ENCODE measurements at places on chromosomes 6 and 20.

GRCh38 chr6:111759331-111759835 is 113.9 kb downstream of the FYN start:
- ATAC-seq: peak; percentile 22

DNA sequence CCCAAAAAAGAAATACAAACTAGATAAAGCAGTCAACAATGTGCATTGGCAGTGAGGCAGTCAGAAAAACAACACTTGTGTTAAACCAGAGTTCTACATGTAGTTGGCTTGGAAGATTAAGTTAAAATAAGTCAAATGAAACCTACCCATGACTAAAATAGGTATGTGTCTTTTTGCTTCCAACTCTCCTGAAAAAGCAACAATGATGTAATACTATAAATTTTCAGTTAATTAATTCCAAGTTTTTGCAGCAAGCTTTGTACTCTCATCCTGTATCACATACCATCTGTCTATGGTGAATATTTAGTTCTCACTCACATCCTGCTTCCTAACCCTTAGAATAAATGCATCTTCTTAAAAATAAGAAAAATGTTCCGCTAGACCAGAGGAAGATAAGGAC is 261.5 kb downstream of the KIF16B start:
- ATAC-seq: no peak

DNA sequence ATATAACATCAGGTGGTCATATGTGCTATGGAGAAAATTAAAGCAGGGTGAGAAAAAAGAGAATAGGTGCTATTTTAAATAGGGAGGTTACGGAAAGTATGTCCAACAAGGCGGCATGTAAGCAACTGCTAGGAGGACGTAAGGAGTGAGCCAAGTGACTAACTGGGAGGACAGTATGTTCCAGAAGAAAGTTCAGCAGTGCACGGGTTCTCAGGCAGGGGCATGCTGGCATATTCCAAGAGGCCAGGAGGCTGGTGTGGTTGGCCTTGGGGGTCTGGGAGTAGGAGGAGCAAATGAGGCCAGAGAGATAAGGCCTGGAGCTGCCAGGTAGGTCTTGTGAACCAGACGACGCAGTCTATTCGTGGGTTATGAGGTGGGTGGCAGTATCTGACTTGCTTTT is 112.4 kb downstream of the ARMC2 start:
- ATAC-seq: no peak

DNA sequence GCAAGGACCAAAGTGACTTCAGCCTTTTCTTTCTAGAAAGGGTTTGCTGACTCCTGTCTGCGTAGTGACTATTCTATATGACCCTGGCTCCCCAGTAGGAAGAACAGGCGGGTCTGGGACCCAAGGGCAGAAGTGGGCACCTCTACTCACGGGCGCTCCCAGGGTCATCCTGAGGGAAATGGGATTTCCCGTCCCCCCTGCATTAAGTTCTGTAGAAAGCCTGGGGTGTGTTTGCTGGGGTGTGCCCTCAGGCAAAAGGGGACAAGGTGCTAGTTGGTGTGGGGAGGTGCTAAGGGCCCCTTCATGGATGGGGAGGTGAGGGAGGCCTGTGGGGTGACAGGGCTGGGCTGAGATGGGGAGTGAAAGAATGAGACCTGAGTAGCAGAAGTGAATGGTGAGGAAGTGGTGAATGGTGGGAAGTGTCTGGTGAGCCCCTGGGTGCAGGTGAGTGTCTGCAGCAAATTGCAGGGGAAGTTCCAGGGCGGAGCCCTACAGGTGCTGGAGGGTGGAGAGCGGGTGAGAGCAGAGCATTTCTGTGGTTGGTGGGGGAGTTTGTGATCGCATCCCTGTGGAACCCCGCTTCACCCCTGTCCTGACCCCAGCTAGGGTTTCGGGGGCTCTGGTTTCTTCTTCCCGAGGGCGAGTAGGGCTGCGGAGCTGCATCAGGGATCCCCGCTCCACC is 21.1 kb downstream of the RAET1L start:
- ATAC-seq: no peak

- ATAC-seq: no peak
These were observed 55.0 kb downstream of the KIF13A start for GRCh38 chr6:17932330-17932852.

DNA sequence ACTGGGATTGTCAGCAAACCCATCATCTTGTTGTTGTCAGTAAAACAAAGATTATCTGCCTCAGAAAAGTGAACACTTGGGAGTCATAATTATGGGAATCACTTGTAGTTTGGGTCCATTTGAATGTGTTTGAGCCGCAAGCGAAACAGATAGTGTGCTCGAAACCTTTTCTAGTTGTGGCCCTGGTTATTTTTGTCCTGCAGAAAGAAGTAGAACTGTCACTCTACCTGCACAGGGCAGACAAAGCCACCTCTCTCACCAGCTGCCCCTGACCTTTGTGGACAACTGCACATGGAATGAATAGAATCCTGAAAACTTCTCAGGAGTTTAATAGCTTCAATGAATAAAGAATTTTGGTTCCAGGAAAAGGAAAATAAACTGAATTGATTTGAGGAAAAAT is 156.1 kb upstream of the CHD6 start:
- ATAC-seq: no peak

DNA sequence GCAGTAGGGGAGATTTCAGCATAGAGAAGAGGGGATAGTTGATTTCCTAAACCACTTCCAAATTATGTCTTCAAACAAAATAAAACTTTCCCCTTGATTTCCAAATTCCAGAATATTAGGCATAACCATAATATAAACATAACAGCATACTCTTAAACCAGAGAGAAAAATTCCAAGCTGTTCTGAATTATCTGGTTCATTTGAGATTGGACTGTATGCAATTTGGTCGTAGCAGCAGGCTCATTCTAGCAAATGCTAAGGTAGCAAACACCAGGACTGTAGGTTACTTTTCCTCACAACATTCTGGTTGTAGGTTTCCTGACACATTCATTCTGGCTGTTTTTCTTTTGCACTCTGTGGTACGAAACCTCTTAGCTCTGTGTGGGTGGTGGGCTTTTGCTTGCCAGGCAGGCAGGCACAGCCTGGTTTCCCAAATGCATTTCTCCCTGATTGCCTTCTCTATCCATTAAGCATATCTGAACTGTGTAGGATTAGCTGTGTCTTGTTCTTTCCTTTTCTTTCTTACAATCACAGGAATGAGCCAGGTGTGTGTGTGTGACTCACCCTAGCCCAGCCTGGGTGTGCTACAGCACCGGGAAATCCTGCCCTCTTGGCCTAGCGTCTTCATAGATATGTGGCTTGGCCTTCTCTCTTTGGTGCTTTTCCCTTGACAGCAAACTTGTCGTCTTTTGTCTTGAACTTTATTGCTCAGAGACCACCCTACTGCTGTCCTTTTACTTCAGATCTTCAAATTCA is 77.1 kb downstream of the JARID2 start:
- ATAC-seq: peak; percentile 33

- ATAC-seq: no peak
These were observed 2.8 kb upstream of the MAPK13 start for GRCh38 chr6:36127462-36128016.

DNA sequence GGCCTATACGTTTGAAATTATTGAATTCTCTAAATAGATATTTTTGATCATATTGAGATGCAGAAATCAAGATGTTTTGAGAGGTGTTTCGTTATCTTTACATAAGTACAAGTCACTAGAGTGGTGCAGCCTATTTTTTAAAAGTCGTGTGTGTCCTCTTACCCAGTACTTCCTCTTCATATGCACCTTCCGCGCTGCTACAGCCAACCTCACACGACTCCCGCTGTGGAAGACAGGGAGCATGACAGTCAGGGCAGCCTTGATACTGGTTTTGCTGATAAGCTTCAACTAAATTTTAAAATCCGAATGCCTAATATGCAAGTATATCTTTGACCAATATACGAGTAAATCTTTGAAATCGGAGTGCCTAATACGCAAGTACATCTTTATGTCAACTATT is 16.3 kb downstream of the ROS1 start:
- ATAC-seq: no peak

DNA sequence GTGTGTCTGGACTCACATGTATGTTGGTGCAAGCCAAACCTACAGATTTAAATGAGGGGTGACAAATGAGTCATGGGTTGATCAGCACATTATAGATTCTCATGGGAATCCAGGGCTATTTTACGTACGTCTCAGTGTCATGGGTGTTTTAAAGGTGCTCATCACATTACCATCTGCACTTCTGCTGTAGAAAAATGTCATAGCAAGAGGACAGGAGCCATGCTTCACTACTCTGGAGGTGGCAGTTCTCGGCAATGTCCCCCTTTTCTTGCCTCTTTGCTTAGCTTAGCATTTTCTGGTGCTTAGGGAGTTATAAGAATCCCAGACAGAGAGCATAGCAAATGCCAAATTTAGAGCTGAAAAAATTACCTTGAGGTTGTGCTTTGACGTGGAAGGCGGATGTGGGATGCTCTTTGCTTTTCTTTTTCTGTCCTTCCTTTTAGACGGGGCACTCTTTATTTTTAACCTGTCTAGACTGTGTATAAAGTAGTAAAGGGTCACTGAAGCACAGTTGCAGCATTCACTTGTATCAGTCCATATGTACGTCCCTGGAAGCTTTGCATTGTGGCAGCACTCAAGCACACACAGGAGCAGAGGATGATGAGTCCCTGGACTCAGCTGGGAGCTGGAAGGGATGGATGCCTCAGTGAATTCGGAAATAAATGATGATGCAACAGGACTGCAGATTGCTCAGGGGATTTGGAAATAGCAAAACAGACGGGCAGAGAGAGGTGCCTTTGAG is 139.7 kb downstream of the SYNDIG1 start:
- ATAC-seq: no peak

GRCh38 chr6:46893648-46894047 is 28.1 kb downstream of the ADGRF5 start:
- ATAC-seq: no peak

- no peak for ATAC-seq
These were observed 336.4 kb upstream of the SOX4 start for GRCh38 chr6:21257125-21257524.

DNA sequence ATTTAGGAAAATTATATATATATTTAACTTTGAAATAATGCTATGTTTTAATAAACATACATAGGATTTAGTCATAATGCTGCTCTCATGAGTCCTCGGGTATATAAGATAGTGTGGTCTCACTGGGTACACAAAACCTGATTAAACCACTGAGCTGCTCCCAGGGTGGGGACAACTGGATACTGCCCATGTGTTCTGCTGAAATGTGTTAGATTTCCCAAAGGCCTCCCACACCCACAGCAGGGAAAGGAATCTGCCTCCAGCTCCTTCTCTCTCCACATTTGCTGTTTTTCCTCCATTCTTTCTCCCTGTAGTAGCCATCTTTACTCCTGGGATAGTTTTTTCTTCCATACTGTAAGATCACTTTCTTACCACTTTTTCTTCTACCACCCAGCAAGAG is 69.2 kb upstream of the TRAF3IP2 start:
- ATAC-seq: no peak

DNA sequence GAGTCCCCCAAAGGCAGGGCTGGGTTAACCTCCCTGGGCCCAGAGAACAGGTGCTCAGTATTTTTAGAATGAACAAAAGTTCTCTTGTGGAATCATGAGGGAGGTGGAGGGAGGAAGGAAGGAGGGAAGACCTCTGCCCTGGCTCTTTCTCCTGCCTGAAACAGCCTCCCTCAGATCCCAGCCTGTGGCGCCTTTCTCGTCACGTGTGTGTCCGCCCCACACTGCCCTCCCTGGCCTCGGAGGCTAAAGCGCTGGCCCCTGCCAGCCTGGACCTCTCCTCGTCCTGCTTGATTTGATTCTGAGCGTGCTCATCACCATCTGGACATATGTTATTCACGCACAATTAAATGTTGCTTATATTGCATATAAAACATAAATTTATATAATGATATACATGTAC is 40.9 kb downstream of the PHACTR3 start:
- no peak for ATAC-seq

GRCh38 chr20:63123331-63123741 is 92.6 kb downstream of the YTHDF1 start:
- no peak for ATAC-seq

GRCh38 chr6:5766260-5766659 is 240.5 kb downstream of the NRN1 start:
- no peak for ATAC-seq

GRCh38 chr20:53678315-53678989 is 84.8 kb upstream of the ZNF217 start:
- no peak for ATAC-seq

- ATAC-seq: no peak
These were observed 79.3 kb upstream of the PMEPA1 start for GRCh38 chr20:57788936-57789613.

- no peak for ATAC-seq
These were observed 115.6 kb upstream of the ADTRP start for GRCh38 chr6:11894212-11894611.

DNA sequence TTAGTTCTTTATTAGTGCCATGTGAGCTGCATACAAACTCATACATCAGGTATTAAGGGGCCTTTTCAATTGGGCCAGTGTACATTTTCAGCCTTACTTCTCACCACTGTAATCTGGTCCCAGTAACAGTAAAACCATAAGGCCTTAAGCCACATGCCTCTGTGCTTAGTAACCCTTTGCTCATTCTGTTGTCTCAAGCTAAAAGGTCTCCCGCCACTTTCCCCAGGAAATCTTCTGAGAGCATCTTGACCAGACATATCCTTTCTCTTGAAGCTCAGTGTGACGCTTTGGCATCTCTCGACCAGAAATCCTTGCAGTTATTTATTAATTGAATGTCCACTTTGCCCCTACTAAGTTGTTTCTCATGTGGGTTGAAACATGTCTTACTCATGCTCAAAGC is 68.0 kb downstream of the CYP39A1 start:
- no peak for ATAC-seq

GRCh38 chr6:42197555-42198362 is 3.0 kb upstream of the GUCA1B start:
- peak; percentile 92 for ATAC-seq

DNA sequence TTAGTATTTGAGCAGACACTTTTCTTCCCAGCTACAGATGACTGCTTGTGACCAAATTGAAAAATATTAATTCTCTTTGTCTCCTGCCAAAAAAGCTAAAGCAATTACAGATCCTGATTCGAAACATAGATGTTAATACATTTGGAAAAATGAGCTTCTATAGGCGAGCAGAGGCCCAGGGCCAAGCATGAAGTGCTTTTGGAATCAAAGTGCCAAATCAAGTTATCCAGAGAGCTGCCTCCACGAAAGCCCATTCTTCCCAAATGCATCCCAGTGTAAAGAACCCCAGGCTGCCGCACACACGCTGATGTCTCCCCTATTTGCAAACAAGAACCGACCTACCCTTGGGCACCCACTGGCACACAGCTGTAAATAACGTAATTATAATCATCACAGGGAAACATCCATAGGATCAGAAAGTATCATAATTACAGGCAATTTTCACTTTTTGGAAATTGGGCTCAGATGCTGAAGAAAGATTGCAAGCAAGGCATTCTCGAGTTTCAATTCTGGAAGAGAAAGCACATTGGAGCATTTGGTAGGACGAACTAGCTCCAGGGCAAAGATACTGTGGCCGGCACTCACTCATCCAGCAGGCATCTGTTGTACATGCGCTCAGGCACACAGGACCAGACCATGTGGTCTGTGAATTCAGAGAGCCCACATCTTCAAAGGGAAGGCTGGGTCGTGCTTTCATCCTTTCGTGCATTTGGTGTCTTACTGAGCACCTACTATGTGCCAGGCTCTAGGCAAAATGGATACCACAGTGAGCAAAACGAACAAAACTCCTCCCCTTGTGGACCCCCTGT is 45.9 kb downstream of the BMP7 start:
- no peak for ATAC-seq
